ENCODE measurements at places on chromosomes 16 and 17.
A peak's percentile ranks its signal among the peaks of the same experiment; 100 is the strongest.

- DNase-seq = no peak
Observed at GRCh38 chr17:55702150-55702549, 20.5 kb downstream of the TMEM100 start.

- DNase-seq = no peak
Observed at GRCh38 chr17:73011016-73011486, 81.4 kb downstream of the SLC39A11 start.

DNA sequence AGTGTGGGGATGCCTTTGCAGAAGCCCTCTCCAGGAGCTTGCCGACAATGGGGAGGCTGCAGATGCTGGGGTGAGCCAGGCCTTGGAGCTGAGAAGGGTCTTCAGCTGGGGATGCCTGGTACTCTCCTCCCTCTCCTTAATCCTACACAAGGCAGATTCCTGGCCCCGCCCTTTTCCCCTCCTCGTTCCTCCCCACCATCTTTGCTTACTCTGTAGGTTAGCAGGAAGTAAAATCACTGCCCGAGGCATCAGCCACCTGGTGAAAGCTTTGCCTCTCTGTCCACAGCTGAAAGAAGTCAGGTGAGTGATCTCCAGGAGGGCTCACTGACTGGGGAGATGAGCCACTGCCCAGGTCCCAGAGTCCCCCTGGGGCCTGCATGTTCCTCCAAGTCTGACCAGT lies 38.7 kb downstream of the NLRC5 start:
- DNase-seq = no peak

GRCh38 chr17:69516911-69517310 lies 102.4 kb downstream of the MAP2K6 start:
- no peak for DNase-seq

DNA sequence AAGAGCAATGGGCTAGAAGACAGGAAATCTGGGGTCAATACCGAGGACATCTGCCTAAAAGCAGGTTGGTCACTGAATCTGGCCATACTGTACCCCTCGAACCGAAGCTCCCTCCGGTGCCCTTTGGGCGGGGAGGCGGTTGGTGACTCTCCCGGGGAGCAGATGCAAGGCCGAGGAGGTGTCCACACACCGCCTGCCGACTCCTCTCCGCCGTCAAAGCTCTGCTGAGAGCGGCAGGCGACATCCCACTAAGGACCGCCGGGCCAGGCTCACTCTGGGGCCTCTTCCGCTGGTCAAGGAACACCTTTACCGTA lies 458 bp downstream of the ZNF200 start:
- no peak for DNase-seq

DNA sequence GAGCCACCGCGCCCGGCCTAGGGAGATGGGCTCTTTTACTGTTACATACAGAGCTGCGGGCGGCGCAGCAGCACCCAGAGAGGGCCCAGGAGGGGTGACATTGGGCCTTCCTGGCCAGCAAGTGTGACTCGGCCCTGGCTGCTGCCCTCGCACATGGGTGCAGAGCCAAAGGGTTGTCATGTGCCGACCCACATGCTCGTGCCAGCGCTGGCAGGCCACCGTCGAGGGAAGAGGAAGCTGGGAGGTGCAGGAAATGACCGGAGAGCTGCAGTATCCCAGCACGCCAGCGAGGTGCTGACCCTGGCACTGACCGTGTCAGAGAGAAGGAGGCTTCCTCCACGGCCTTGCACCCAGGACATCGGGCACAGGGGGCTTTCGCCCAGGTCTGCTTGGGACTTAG lies 8.0 kb downstream of the ENDOV start:
- no peak for DNase-seq

DNA sequence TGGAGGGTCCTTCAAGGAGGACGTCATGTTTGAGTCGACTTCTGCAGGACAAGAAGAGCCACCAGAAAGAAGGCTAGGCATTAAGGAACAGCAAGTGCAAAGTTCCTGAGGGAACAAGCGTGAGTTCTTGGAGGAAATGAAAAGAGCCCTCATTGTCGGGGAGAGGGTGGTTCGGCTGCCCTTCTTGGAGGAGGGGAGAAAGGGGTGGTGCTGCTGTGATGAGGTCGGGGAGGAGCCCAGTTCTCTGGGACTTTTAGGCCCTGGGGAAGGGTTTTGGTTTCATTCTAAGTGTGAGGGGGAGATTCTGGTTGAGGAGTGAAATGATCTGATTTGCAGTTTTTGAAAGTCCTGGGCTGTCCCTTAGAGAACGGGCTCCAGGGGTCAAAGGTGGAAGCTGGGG lies 4.1 kb downstream of the BICDL2 start:
- no peak for DNase-seq

DNA sequence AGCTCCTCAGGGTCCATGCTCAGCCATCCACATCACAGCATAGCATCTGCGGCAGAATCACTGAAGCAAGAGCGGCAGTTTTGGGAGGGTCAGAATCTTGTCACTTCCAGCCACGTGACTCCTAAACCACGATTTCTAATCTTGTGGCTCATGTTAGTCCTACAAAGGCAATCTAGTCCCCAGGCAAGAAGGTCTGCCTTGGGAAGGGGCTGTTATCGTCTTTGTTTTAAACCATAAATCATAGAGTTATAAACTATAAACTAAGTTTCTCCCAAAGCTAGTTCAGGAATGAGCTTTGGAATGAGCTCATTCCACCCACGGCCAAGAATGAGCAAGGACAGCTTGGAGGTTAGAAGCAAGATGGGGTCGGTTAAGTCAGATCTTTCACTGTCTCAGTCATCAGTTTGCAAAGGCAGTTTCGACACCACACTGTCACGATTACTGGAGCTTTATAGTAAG lies 20.8 kb upstream of the DNAH17 start:
- no peak for DNase-seq

DNA sequence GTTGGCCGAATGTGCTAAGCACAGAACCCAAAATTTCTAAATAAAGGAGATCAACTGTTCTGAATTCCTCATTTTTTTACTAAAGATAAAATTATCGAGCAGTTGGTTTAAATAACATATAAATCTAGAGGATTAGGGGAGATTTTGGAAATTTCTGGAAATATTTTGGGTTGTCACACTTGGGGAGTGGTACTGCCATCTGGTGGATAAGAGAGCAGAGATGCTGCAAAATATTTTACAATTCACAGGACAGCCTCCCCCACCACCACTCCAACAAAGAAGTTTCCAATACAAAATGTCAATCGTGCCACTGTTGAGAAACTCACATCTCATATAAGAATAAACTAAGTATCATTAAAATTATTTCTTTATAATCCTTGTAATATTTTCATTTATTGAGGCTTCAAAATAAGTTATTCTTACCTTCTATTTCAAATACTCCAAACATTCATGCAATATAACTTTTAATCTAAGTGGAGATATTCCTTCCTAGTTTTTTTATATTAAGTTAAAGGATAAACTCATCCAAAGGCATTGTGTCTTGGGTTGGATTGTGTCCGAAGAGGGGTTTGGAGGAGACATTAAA lies 17.0 kb upstream of the ABCA8 start:
- no peak for DNase-seq

GRCh38 chr16:84460406-84461028 lies 43.9 kb downstream of the MEAK7 start:
- no peak for DNase-seq

GRCh38 chr16:73034374-73034773 lies 13.6 kb downstream of the ZFHX3 start:
- DNase-seq = no peak

GRCh38 chr16:85665929-85666328 lies 22.8 kb downstream of the GINS2 start:
- DNase-seq = no peak

GRCh38 chr17:36977066-36977465 lies 28.3 kb downstream of the AATF start:
- DNase-seq = no peak

- DNase-seq = no peak
Observed at GRCh38 chr17:49741692-49742076, 22.2 kb downstream of the FAM117A start.

- no peak for DNase-seq
Observed at GRCh38 chr17:49576088-49576916, 631 bp downstream of the NXPH3 start.

- DNase-seq = no peak
Observed at GRCh38 chr16:66159987-66160386, 206.5 kb upstream of the CDH5 start.

- DNase-seq = no peak
Observed at GRCh38 chr17:63504261-63504660, 18.9 kb upstream of the KCNH6 start.

DNA sequence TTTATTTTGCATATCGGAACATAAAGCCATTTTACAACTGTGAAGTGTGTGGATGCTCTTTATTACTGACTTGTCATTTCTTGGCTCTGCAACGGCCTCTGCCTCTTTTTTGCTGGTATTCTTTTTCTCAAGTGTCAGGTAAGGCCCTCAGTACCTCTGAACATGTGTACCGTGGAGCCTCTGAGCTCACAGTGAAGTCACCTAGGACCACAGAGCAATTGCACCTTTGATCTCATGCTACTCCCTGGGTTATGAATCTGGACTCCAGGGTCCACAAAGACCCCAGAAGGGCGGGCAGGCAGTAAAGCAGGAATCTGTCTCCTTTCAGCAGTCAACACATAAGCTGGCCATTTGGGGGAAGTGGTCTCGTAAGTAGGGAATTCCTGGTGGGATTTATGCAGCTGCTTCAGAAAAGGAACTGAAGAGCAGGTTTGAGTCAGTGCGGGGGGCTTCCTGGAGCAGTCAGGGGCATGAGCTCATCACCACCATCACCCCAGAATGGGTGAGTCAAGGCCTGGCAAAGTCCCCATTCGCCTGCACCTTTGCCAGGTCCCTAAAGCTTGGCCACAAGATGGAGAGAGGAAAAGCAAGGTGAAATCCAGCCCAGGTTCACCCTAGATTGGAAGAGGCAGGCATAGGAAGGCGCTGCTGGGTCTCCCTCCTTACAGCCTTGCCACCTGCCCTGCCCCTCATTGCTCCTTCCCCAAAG lies 33.0 kb downstream of the TBX4 start:
- no peak for DNase-seq

DNA sequence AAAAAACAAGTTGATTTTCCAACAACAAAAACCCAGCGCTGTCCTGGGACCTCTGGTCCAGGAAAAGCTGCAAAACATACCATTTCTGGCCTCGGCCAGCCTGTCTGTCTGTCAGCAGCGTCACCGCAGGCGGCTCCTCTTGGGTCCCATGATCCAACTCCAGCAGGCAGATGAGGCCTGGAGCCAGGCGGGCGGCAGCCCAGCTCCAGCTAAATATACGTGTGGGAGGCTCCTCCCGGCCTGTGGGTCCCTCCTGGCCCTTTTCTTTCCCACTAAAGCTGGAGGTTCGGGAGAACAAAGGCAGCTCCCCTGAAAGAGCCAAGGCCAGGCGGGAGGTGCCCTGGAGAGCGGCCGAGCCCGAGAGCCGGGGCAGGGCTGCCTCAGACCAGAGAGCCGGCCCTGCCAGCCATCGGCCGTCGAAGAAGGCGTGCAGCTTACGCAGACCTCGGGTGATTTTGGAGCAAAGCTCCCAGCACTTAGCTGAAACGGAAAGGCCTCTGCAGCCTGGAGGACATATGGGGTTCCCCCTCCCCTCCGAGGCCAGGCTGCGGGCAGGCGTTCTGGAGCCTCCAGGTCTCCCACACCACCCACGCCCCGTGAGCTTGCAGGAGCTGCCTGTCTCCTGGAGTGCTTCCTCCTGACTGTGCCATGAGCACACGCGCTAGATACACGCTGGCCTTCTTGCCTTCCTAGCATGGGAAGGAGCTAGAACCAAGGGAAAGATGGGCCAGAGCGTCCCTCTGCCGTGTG lies 19.9 kb upstream of the JPH3 start:
- no peak for DNase-seq

- DNase-seq = no peak
Observed at GRCh38 chr16:74281300-74281699, 15.3 kb upstream of the PSMD7 start.

DNA sequence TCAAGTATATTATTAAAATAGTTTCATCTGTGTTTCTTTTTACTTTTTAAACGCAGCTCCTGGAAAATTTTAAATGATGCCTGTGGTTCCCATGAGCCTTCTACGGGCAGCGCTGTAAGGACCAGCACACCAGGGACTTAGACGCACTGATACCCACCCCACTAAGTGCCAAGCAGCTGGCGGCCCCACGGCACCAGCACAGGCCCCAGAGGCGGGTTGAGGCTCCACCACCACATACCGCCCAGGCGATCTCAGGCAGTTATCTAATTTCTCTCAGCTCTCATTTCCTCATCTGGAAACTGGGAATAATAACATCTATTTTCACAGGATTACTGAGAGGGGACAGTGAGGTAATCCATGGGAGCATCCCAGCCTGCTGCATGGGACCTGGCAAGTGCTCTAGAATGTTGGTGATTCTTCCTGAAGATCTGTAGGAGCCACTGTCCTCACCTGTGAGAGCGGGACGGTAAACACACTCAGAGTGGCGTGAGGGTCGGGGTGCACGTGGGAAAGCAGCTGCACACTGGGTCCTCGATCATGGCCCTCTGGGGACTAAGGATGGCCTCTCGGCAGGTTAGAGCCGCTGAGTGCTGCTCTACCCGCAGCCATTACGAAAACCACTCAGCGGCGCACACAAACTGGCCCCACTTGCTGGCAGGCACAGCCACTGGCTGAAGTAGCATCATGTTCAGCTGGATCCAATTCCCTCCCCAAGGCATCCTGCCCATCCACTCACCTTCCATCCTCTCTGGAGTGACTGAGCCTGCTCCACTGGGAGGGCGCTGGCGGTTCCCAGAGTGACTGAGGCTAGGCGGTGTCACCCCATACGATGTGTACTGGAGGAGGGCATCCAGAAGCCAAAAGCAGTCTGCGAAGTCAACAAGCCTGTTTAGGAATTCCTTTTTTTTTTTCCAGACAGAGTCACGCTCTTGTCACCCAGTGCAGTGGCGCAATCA lies 17.6 kb upstream of the SLC38A8 start:
- DNase-seq = no peak

GRCh38 chr16:31273676-31274075 lies 13.9 kb downstream of the ITGAM start:
- DNase-seq = no peak

- no peak for DNase-seq
Observed at GRCh38 chr16:55832773-55833691, at the start of gene CES1. TSS of gene CES1 (minus strand) at chr16:55833096. CDS start at chr16:55833055, 41 bp downstream.

GRCh38 chr16:85162478-85163277 lies 50.4 kb upstream of the CIBAR2 start:
- DNase-seq = no peak

GRCh38 chr17:7435676-7436555 lies 681 bp downstream of the TMEM102 start:
- peak; percentile 50 for DNase-seq

GRCh38 chr17:59406808-59407381 lies 75.4 kb downstream of the YPEL2 start:
- no peak for DNase-seq

- no peak for DNase-seq
Observed at GRCh38 chr17:60909405-60909804, 231.8 kb downstream of the BCAS3 start.
